SK-N-SH treated with all-trans-retinoic acid at 6 μM for 48 hours (cell line): ENCODE measurements at places on chromosomes 11 and 22.
A peak's percentile ranks its signal among the peaks of the same experiment; 100 is the strongest.

DNA sequence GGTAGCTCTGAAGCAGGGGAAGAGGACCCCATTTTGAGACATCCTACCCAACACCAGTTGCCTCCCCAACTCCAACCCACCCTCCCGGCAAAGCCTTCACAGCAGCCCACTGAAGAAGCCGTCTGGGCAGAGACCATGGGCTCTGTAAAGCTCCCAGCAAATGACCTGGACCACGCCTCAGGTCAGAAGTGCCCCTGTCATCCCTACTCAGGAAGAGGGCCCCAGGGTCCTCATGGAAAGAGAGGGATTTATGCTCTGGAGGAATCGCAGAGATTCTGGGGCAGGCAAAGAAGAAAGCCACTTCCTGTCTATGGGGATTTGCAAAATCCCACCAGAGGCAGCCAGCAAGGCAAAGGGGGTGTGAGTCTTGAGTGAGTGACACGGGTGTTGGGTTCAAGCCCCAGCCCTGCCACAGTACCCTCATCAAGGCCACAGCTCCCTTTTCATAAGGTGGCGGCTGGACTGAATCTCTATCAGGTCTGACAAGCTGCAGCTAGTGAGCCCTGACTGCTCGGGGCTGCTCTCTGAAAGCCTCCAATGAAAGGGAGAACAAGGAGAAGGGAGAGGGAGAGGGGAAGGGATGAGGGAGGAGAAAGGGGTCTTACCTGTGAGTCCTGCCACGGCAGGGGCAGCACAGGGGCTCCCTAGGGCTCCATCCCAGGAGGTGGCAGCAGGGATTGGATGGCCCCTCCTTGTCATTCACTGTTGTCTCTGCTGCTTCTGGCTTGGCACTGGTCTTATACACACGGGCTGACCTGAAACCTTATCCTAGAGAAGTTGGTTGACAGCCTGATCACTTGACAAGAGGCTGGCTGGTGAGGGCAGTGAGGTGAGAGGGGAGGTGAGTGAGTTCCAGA, at the start of gene UCP3:
UCP3 (minus strand) TSS at position 713 of the 857 bp plus-strand sequence. CDS start 2,043 bp downstream, outside the sequence.
- ATAC-seq, result no peak

- no peak for ATAC-seq
Observed at GRCh38 chr11:70481625-70482528, 83.5 kb downstream of the CTTN start.

- ATAC-seq, result no peak
Observed at GRCh38 chr11:78223320-78223954, 34.7 kb downstream of the USP35 start.

DNA sequence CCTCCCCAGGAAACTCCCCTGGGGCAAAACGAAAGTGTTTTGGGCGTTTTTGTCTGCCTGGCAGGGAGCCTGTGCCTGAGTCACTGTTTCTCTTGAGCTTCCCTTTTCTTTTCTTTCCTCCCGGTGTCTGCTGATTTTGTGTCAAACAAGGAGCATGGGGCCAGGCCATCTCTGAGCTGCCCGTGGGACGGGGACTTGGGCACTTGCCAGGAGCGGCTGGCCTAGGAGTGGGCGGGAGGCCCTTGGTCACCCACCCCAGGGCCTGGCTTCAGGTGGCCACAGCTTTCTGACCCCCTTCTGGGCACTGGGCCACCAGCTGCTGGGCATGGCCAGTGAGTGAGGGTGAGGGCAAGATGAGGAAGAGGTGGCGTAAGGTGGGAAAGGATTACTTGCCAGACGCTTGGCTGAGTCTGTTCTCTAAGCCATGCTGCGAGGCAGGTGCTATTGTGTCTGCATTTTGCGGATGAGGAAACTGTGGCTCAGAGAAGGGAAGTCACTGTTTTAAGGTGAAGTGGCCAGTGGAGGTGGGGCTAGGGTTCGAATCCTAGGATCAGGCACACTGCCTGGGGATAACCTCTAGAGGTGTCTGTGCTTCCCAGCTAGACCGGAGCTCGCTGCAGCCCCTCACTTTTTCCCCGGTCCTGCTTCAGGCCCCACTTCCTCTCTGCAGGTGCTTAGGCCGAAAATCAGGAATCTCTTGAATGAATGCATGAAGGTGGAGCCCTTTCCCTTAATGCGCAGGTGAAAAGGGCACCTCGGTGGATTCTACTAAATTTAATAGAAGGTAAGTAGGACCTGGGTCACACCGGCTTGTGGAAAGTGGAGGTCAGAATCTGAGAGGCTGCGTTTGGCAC, 7.8 kb upstream of the NFAM1 start:
- ATAC-seq, result no peak

GRCh38 chr11:117816846-117817367, 7.6 kb downstream of the FXYD2 start:
- no peak for ATAC-seq

DNA sequence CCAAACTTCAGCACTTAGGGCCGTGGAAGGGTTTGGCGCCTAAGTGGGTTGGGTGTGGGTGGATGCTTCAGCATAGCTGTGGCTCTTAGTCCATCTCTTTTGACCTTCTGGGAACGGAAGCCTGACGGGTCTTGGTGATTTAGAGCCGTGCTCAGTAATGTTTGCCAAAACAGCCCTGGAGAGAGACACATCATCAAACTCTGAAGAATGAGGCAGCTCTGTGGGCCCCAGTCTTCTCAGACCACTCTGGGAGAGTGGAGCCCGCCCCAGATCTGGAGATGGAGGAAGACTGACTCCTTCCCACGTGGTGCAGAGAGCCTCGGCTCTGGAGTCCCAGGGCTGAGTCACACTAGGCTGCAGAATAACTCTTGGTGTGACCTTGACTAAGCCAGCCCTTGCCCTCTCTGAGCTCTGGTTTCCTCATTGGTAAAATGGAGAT, 168.9 kb downstream of the C11orf91 start:
- peak; percentile 86 for ATAC-seq

- no peak for ATAC-seq
Observed at GRCh38 chr11:44011797-44012196, 36.0 kb upstream of the ACCSL start.

GRCh38 chr11:73585834-73586575, 11.9 kb downstream of the FAM168A start:
- peak; percentile 30; the same call in 2 of the 3 replicates for ATAC-seq

GRCh38 chr11:17596310-17596669, 49.2 kb downstream of the OTOG start:
- no peak for ATAC-seq

DNA sequence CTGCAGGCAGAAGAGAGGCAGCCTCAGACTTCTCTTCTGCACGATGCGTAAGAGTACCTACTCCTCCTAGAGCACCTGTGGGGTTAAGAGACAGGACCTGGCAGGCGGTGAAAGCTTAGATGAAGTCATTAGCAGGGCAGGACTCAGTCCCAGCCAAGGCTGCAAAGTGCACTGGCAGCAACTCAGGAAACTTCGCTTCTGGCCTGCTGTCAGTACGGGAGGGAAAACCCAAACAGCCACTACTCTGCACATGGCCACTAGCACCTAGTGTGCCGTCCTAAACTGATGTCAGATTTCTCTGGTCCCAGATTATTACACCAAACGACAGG, 8.8 kb upstream of the KLHL35 start:
- ATAC-seq, result no peak

DNA sequence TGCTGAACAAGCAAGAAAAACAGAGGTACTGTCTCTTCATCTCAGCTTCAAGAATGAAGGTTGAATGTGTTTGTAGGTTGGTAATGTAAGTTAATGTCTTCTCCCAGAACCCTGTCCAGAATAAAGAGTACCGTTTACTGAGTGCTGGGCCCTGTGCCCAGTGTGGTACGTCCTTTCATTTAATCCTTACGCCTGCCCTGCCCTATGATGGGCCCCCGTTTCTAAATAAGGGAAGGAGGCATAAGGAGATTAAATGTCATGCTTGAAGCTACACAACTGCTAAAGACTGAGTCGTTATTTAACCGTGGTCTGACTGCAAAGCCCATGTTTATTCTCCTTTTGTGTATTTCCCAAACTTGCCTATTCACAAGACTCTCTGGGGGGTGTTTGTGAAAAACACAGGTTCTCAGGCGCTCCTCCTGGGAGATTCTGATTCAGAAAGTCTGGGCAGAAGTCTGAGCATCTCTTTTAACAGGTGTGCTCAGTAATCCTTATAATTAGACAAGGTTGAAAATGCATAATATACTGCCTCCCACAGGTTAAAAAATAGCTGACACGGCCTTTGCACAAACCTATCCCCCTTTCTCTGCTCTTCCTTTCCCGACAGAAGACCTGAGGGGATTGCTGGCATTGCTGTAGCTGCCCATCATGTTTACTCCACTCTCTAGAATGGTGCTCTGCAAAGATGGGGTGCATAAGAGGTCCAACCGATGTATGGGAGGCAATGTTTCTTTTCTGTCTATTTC, 56.3 kb upstream of the ZBTB44 start:
- ATAC-seq, result no peak
